Activated T-cell treated with anti-CD3 and anti-CD28 coated beads, Interleukin-2, amount 50 U/mL, for 24 hours (primary cell): ENCODE measurements at places on chromosomes 13 and 19.

DNA sequence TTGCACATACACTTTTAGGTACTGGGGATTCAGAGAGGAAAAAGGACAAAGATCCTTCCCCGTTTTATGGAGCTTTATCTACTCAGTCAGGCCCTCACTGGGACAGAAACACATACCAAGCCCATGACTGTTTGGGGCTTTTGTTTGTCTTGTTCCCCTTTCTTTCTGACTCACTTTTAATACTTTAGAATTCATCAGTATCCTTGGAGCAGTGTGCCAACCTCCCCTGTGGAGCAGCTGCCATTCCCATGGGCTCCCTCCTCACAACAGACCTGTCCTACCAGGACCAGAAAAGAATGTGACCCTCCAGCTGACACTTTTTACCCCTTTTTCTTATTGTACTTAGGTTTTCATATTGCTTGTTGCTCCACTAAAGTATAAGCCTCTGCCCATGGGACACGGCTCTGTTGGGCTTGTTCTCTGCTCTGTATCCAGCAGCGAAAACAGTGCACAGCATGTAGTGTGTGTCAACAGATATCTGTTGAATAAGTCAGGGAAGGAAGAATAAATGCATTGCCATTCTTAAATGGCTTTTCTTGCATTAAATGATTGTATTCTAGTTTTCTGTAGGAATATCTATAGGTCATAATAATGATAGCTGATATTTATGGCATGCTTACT lies 431.1 kb downstream of the EFNB2 start:
- no peak for DNase-seq

GRCh38 chr13:111555268-111555808 lies 234.9 kb downstream of the TEX29 start:
- DNase-seq: no peak

GRCh38 chr19:57664269-57665127 lies 4.2 kb upstream of the ZSCAN4 start:
- DNase-seq: peak; percentile 29

DNA sequence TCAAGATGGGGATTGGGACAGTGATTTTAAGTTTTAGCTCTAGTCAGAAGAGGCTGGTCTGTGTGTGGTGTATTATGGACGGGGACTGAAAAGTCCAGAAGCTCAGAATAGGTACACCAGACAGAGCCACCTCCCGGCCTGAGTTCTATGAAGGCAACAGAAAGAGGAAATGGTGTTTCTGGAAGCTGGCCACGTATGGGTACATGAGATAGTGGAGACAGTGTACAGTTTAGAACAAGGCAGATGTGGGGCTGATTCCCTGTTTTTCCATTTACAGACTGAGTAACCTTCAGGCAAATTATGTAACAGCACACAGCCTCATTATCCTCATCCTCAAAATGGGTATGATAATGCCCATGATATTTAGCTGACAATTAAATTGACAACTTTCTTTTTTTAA lies 1.3 kb downstream of the ZNF175 start:
- no peak for DNase-seq

- DNase-seq: no peak
Observed at GRCh38 chr13:100235311-100235901, 146.5 kb downstream of the PCCA start.

- no peak for DNase-seq
Observed at GRCh38 chr13:72849571-72849970, 67.6 kb downstream of the PIBF1 start.

DNA sequence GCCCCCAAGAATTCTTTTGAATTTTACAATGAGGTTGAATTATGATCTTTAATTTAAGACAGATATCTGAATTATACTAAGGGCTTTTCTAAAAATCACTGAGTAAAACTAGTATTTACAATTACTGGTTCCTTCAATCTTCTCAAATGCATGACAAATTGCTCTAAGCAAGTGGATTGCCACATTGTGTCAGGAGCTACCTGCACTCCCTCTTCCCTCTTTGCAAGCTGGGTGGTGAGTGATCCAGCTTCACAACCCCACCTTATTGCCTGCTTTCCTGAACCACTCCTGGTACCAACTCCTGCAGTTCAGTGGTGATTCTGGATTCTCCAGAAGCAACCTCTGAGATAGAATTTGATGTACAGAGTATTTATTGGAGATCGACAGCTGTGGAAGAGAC lies 49.9 kb upstream of the SERP2 start:
- DNase-seq: no peak

- DNase-seq: no peak
Observed at GRCh38 chr13:45773236-45773635, 71.1 kb downstream of the CBY2 start.

GRCh38 chr19:46574533-46574932 lies 26.6 kb upstream of the CALM3 start:
- DNase-seq: peak; percentile 51

GRCh38 chr13:99293178-99293577 lies 14.0 kb downstream of the GPR183 start:
- DNase-seq: no peak

DNA sequence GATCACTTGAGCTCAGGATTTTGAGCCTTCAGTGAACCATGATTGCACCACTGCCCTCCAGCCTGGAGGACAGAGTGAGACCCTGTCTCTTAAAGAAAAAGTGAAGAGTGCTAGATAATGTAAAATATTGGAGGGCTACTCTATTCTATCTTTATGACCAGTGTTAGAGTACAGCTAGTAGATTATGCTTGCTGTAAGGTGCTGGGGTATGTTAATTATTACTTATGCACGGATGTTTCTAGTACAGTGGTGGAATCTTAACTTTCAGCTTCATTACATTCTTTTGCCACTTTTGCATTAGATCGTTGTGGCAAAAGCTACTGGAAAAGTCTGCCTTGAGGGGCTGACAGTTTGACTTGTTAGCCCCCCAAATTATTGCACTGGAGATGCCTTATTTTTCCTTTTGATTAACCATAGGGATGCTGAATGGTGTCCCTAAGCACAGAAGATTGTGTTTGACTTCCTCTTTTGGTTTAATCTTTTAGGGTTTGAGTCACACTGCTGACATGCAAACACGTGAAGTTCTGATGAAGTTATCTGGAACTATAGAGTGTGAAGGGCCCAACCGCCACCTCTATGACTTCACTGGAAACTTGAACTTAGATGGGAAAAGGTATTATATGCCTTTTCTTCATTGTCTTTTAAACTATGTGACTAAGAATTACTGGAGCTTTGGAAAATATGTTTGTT lies 169.8 kb downstream of the ATP8A2 start:
- no peak for DNase-seq

GRCh38 chr13:93788456-93788855 lies 561.8 kb downstream of the GPC6 start:
- DNase-seq: no peak

GRCh38 chr13:43666403-43666802 lies 120.4 kb downstream of the ENOX1 start:
- no peak for DNase-seq

- peak; percentile 39 for DNase-seq
Observed at GRCh38 chr19:10544242-10544752, 593 bp downstream of the ATG4D start.

DNA sequence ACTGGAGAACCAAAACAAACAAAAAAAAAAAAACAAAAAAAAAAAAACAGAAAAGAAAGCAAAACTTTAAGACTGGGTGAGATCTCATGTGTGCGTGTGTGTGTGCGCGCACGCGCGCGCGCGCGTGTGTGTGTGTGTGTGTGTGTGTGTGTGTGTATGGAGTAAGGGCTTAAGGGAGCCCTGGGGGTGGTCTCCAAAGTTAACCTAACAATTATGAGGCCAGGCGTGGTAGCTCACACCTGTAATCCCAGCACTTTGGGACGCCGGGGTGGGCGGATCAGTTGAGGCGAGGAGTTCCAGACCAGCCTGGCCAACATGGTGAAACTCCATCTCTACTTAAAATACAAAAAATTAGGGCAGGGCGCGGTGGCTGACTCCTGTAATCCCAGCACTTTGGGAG lies 46.7 kb downstream of the CYP4F22 start:
- no peak for DNase-seq

DNA sequence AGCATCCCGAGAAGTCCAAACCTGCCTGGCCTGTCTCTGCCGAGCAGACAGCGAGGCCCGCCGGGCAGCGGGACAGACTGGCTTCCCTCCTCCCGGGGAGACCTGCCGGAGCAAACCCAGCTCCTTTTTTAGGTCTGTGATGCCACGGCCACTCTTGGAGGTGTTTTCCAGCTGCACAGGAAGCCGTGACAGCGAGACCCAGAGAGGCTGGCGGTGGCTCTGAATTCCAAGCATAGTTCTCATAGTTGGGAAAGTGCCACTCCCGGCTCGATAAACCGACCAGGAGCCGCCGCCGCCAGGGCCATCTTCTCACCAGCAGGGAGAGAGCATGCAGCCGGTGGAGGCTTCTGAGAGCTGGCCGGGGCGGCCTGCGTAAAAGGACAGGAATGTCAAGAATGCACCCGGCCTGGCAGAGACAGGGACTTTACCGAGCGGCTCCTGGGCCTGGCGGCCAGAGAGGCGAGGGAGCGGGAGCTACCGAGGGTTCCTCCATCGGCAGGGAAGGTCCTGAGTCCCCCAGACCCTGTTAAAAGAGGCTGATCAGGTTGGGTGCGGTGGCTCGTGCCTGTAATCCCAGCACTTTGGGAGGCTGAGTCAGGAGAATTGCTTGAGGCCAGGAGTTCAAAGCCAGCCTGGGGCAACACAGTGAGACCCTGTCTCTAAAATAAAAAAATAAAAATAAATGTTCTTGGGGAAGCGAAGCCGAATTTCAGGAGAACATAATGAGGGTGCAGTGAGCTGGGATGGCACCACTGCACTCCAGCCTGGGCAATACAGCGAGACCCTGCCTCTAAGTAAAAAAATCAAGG lies 64.9 kb downstream of the GADD45B start:
- DNase-seq: no peak

GRCh38 chr13:26806891-26807290 lies 46.3 kb upstream of the GPR12 start:
- DNase-seq: no peak

GRCh38 chr19:18789422-18789869 lies 1.7 kb downstream of the COMP start:
- no peak for DNase-seq

GRCh38 chr13:92849381-92849780 lies 377.2 kb upstream of the GPC6 start:
- DNase-seq: no peak

DNA sequence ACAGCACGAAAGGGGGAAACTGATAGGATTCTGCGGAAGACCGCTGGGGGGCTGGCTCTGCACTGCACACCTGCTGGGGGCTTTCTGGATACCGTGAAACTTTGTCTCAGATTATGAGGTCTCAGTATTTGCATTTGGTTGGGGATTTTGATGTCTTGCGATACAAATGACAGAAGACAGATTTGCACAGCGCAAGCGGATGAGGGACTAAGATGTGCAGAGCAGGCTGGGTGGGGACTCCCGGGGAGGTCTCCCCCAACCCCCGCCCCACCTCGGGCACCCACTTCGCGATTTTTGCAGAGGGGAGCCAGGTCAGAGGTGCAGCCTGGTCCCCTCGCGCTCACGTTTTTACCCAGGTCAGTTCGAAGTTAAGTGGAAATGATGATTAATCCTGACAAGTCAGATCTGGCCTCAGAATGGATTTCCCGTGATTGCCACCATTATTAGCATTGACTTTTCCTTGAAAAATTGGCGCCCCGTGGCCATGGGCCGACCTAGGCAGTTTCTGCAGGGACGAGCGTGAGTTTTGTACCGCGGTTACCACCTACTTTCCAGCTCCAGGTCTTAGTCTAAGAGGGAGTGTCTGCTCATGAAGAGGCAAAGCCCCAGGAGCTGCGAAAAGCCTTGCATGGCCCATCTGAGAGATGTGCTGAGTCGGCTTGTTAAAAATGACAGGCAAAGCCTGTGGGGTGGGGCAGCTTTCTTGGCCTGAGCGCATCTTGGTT lies 1.3 kb upstream of the GJB2 start:
- DNase-seq: peak; percentile 57

DNA sequence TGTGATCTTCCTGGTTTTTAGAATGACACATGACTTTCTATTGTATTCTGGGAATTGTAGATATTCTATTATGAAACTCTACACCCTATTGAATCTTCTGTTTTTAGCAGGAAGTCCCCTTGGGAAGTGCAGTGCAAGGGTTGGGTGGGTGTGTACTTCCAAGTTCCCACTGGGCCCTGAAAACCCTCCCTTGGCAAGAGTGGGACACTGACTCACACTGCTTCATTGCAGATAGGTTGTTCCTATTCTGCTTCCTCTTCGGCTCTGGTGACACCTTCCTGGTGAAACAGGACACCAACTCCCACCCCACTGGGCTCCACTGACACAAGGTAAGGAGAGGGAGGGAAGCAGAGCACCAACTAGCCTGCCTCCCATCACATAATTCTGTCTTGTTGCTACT lies 121.8 kb downstream of the KCTD12 start:
- DNase-seq: no peak

DNA sequence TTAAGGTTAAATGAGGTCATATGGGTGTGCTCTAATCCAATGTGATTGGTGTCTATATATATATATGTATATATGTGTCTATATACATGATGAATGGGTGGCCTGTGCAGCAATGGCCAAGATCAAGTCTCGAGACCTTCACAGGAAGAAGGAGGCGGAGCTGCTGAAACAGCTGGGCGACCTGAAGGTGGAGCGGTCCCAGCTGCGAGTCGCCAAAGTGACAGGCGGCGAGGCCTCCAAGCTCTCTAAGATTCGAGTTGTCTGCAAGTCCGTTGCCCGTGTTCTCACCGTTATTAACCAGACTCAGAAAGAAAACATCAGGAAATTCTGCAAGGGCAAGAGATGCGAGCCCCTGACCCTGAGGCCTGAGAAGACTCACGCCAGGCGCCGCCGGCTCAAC lies 109.8 kb downstream of the EFNB2 start:
- DNase-seq: no peak

DNA sequence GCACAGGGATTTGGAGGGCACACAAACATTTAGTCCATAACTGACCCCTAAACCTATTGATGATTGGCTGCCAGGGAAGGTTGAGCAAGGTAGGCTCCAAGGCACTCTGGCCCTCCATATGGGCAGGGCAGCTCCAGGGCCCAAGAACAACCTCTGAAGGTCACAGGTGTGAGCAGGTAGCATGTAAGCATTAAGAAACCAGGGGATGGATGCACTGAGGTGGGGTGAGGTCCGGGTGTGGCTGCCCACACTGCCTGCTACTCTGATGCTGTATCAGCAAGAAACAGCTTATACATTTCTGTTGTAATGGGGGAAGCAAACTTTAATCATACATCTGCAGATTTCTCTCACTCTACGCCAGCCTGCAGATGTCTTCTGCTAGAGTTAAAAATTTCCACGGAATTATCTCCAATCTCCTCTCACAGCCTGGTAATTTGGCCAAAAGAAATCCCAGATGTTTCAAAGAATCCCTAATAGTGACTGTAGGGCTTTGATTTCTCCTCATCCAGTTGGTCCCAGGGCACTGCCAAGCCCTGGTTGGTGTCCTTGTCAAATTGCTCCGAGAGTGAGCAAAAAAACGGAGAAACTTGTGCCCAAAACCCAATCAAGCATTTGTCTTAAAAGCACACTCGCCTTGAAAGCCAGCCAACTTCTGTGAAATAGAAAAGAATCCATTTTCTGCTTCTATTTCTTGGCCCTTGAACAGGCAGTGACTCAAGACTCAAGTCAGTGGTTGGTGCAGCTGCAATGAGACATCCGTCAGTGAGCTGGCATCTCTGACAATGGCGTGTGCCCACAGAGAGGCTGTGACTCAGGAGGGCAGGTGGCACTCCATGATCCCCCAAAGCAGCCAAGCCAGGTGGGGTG lies 72.5 kb upstream of the MRI1 start:
- DNase-seq: no peak
